ENCODE measurements at places on chromosomes 3 and 15.

GRCh38 chr3:160735826-160736225 is 20.2 kb upstream of the PPM1L start:
- DNase-seq = no peak

DNA sequence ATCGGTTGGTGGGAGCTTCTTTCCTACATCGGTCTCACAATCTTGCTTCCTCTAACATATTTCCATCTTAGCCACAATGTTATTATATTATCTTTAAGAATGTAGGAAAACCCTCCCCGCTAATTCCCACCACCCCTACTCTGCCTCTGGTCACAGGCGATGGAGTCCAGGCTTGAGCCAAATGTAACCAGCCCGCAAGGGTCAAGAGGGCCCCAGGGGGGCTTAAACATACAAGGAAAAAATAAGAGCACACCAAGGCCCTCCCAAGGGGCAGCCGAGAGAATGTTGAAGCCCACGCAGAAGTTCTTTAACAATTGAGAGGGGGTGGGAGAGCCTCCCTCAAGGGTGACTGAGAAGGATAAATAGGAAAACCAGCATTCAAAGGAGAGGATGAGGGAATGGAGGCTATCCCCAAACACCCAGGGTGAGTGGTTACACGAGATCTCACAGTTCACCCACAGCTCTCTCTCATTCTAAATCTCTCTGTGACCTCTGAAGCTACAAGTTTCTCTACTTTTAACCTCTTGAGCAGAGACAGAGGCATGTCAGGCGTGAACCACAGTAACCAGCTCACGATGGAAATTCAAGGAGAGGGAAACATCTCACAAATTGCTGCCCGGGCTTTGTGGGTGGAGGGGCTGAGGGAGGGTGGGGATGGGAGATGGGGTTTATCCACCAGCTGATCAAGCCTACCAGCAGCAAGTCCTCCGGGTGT is 31.4 kb upstream of the UACA start:
- DNase-seq = no peak

DNA sequence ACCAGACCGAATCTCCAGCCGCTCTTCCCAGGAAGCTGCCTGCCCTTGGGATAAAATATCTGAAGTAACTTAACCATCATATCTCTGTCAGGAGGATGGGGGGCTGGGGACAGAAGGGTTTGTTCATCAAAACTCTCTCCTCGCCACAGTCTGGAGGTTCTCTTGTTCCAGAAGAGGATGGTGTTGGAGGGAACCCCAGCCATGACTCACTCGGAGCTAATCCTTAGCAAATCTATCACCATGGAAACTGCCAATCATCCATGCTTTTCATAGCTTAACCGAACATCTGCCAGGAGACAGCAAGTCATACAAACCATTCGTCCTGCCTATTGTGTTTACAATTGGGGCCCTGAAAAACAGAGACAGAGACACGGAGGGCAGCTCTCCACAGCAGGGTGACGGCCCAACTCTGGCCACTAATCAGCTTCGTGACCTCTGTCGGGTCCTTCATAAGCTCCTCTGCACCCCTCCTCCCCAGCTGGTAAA is 73.8 kb upstream of the HEG1 start:
- peak; percentile 62 for DNase-seq

DNA sequence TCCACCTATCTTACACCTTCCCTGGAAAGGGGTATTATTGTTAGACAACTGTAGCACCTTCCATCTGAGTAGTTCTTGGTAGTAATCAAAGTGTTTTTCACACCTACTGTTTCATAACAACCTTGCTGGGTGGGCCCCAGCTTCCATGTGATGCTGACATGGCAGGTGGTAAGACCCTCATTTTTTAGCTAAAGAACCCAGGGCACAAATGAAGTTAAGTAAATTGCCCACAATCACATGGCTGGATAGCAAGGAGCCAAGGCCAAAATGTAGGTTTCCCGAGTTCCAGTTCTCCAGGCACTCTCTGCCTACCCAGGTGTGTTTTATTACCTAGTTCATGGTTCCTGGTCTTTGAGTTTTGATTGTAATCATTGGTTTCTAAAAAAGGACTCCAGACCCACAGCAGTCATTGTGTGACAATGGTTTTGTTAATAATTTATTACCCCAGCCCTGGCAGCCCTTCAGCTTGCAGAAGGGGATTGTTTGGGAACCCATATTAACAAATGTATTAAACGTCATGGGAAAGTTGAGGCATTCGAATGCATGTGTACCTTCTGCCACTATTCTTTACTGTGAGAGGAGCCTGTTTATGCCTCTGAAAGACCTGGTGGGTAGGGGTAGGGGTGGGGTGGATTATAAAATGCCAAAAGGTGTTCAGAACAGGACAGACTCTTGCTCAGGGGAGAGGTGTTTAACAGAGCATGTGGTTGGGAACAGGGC is 222.2 kb upstream of the BHLHE40 start:
- no peak for DNase-seq

DNA sequence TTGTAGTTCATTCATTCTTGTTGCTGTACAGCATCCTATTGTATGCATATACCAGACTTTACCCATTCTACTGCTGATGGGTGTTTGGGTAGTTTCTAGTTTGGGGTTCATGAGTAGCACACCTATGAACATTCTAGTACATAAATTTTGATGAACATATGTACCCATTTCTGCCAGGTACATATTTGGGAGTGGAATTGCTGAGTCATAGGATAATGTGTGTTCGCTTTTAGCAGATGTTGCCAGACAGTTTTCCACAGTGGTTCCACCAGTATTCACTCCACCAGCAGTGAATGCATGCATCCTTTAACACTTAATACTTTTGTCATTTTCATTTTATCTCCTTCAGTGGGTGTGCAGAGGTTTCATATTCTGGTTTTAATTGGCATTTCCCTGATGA is 3.4 kb upstream of the SCN5A start:
- DNase-seq = no peak

- DNase-seq = no peak
Measured at GRCh38 chr3:18446149-18446825, 21.1 kb upstream of the SATB1 start.

- DNase-seq = no peak
Measured at GRCh38 chr3:131782751-131783150, 252.1 kb downstream of the CPNE4 start.

DNA sequence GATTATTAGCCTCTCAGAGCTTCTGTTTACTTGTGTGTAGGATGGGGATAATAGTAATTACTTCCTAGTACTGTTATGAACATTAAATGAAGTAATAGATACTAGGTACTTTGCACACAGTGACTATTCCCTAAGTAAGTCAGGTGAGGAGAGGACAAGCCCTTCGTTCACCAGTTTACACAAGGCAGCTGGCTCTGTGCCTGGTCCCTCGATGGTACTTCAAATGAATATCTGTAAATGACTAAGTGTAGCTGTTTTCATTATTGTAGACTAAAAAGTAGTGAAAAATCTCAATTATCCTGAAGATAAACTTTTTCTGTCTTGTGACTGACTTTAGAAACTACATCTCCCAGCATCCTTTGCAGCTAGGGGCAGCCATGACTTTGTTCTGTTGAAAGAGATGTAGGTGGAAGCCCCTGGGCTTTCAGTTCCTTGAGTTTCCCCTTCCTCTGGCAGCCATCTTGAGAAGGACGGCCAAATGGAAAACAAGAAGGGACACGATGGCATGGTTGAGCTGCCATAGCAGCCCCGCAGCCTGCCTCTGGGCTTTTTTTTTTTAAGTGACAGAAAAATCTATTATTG is 11.7 kb upstream of the WNT7A start:
- no peak for DNase-seq

- DNase-seq = no peak
Measured at GRCh38 chr15:82802497-82802896, 3.4 kb downstream of the FSD2 start.

DNA sequence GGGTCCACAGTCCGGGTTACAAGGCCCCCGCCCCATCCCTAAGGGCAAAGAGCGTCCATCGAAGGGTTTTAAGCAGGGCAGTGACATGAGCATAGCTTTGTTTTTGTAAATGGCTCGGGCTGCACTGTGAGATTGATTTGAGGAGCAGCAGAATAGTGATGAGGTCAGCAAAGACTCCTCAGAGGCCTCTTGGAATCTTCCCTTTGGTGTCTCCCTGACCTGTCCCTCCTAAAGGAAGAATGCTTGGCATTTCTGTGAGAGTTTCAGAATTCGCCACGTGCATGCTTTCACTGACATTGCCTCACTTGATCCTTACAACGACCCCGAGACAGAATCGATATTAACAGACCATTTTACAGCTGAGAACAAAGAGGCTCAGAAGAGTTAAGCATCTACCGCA is 20.3 kb downstream of the LAMP3 start:
- no peak for DNase-seq

DNA sequence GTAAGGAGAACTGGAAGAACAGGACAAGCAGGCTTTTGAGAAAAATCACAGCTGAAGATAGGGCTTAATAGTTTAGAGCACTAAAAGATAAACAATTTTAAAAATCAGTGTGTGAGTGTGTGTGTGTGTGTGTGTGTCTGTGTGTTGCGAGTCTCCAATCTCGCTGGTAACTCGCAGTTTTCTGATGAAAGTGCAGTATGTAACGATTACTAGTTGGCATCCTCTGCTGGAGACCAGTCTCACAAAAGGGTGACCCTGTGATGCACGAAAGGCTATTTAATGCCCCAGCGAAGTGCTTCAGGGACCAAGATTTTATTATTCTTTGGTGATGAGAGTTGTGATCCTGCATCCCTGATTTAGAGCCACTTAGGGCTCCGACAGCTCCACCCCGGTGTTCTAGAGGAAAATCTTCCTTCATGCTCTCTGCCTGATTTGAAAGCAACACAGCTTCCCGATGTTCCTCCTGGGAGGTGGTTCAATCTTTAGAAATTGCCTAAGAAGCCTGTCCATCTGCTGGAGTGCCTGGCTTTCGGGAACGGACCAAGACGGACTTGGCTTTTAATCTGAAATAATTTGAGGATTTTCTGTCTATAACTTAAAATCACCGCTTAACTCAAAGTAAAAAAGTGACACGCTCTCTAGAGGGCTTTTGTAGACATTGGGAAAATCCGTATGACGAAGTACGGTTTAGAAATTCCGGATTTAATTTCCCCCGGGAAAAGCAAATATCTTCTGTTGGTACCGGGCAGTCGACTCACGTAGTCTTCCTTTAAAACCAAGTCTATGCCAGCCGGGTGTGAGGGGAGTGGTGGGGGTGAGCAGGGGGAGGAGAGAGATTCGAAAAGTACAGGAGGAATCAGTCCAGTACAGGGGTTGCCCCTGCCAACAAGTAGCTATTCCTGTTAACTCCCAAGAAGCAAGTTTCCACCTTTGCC is 1.1 kb upstream of the ALCAM start:
- peak; percentile 10 for DNase-seq

DNA sequence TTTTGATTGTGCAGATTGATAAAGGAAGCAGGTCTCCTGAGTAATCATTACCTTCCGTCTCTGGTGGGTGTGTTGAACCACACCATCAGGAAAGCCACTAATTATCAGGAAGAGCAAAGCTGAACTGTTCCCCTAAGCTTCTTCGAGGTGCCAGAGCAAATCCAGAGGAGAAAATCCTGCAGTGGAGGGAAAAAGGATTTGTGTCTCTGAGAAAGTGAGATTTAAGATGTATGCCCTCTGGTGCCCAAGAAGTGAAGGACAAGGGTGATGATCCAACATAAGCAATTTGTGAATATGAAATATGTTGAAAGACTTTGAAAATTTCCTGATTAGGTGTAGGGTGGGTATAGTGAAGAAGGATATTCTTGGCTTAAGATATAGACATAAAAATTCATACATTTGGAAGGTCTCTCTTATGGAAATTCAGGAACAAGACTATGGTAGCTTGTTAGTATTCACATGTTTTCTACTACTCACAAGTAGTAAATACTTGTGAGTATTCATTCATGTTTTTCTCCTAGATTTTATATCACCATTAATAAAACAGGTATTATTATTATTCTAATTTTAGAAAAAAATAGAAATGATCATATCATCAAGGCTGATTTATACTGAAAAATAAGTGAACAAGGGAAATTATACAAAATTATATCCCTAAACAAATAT is 34.8 kb downstream of the COMMD2 start:
- DNase-seq = peak; percentile 36

DNA sequence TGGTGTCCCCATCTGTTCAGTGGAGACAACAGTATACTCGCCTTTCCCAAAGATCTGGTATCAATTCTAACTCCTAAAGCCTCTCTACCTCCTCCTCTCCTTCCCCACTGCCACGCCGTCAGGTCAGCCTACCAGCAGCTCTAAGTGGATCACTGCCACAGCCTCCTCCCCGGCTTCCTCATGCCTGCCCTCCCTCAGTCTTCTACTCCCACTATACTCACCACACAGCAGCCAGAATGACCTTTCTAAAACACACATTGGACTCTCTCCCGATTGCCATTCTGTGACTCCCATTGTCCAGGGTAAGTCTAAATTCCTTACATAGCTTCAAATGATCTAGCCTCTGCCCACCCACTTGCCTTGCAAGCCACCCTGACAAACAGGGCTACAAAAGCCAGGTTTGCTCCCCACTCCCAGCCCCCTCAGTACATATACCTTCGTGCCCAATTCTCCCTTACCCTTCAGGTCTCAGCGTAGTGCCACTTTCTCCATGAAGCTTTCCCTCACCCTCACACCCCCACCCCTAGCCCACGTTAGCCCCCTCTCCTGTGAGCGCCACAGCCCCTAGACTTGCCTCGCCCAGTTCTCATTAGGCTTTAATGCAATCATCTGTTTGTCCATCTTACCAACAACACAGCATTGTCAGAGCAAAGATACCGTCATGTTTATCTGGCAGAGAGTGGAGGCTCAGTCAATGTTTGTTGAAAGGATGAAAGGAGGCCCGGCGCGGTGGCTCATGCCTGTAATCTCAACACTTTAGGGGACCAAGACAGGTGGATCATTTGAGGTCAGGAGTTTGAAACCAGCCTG is 9.5 kb upstream of the SEMA7A start:
- DNase-seq = no peak

DNA sequence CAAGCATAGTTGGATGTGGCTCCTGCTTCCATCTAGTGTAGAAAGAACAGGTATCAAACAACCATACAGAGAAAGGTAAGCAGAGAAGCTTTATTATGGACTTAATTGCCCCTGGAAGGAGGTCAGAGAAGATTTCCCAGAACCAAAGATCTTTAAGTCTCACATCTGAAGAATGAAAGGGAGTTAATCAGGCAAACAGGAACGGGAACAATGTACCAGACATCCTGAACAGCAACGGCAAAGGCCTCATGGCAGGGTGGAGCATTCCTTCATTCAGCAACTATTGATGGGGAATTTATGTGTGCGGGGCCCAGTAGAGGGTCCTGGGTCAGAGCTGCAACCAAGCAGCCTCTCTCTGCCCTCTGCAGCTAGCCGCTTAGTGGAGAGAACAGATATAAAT is 61.5 kb downstream of the LMCD1 start:
- DNase-seq = no peak

- no peak for DNase-seq
Measured at GRCh38 chr15:62344806-62345539, 179.9 kb upstream of the C2CD4B start.

Measured in tibial nerve (tissue), 4 donors.